ENCODE measurements at places on chromosomes 16 and 17.

- DNase-seq, result no peak
Measured at GRCh38 chr17:67999291-67999911, 3.1 kb upstream of the C17orf58 start.

DNA sequence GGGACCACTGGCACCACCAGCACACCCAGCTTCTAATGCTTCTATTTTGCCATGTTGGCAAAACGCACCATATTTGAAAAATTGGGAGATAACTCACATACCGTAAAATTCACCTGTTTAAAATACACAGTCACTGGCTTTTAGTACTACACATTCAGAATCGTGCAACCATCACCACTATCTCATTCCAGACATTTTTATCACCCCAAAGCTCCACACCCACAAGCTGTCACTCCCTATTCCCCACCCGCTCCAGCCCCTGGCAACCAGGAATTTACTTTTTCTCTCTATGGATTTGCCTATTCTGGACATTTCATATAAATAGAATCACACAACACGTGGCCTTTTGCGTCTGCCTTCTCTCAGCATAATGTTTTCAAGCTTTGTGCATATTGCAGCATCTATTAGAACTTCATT, 25.0 kb downstream of the PPL start:
- no peak for DNase-seq

DNA sequence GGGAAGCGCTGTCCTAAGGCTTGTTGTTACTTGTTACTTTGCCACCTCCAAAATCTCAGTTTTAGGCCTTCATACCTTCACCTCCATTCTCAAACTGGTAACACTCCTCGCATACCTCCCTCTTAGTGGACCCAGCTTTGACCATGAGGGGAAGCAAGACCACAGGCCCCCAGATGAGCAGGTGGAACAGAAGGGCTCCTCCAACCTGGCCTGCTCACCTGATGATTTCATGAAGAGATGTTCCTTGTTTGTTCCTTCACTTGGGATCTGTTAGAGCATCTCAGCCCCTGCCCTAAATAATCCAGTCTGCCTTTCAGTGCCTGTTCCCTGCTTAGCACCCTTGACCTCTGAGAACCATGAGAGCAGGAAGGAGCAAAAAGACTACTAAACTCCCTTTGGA, 28.7 kb downstream of the DHX38 start:
- DNase-seq, result no peak

GRCh38 chr16:11296706-11297491, 15.8 kb upstream of the PRM1 start:
- no peak for DNase-seq

- DNase-seq, result no peak
Measured at GRCh38 chr16:17748044-17748719, 277.4 kb upstream of the XYLT1 start.

GRCh38 chr16:642189-643049, 791 bp downstream of the MCRIP2 start:
- peak; percentile 15 for DNase-seq

- DNase-seq, result peak; percentile 20
Measured at GRCh38 chr17:76735006-76735405, 2.1 kb downstream of the SRSF2 start.

DNA sequence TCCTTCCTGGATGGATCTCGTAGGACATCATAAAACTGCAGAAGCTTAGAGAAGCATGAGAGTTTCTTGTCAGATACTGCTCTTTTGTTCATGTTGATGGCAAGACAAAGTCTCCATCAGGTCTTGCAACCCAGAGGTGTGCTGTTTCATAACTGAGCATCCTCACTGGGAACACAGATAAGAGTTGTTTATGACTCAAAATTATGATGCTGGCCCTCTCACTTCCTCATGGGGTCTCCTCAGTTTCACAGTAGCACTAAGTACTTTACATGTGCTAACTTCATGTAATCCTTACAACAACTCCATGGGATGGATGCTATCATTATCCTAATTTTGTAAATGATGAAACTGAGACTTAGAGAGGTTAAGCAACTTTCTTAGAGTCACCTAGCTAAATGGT, 14.4 kb downstream of the SCPEP1 start:
- DNase-seq, result no peak

GRCh38 chr16:88010968-88011483, 59.8 kb downstream of the BANP start:
- no peak for DNase-seq

DNA sequence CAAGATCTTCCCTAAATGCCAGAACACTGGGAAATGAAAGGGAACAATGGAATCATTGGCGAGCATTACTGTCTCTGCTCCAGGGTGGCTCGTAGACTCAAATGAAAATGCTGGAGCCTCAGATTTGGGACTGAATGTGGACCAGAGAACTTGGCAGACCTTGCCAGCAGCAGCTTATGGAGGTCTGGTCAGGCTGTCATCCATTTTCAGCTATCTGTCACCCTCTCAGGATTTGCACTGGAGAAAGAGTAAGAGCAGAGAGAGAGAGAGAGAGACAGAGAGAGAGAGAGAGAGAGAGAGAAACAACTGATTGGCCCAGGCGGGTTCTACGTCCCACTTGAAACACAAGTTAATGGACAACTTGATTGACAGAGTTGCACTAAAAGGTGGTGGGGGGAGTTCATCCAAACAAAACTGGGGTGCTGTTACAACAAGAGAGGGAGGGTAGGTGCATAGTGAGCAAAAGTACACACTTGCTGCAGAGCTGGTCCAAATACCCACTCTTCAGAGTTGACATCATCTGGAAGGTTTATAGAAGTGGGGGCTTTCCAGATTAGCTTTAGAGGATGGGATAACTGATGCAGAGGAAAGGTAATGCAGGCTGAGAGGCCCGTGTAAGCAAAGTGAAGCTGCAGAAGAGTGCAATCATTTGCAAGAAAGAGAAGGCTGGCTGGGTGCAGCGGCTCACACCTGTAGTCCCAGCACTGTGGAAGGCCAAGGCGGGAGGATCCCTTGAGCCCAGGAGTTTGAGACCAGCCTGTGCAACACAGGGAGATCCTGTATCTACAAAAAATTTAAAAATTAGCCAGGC, 16.5 kb upstream of the NSMCE1 start:
- DNase-seq, result no peak

DNA sequence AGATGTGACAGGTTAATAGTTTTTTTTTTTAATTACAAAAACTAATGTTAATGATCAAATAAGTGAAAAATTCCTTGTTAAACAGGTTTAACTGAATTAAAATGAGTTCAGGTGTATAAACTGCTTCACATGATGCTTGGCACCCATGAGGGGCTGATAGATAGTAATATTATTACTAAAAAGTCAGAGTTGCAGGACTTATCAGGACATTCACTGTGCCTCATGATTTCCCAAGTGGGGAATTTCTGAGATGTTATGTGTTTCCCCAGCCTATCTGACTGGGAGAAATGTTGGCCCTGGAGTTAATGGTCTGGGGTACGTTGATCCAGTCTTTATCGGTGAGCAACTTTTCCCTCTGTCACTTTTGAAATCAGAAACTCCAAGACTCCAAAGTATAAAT, 102.1 kb downstream of the PLCG2 start:
- DNase-seq, result no peak

DNA sequence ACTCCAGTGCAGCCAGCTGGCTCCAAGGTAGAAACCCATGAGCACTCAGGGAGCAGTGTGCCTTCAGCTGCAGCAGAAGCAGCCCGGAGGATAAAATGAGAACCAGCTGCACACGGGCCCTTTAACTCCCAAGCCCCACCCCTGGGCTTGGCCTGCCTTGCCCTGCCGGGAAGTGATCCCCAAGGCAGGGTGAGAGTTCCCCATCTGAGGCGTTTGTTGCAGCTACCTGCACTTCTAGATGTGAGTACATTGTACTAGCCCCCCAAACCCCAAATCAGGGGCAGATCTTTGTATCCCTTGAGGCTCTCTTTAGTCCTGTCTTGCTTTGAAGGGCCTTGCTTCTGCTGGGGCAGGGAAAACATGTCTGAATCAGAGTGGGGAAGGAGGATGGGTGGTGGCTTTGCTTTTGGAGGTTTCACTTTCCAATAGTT, at the start of gene MVP:
Gene MVP, plus strand, starts transcription at position 192 of the 431 bp plus-strand sequence. CDS start 10,088 bp downstream, outside the sequence.
- peak; percentile 72 for DNase-seq

- no peak for DNase-seq
Measured at GRCh38 chr17:2144701-2145100, 89.8 kb downstream of the HIC1 start.

GRCh38 chr16:69350536-69351133, 951 bp downstream of the TMED6 start:
- no peak for DNase-seq

GRCh38 chr17:46943501-46944393, 20.8 kb downstream of the GOSR2 start:
- peak; percentile 14 for DNase-seq

GRCh38 chr17:82238472-82239201, 9.8 kb downstream of the SLC16A3 start:
- DNase-seq, result peak; percentile 77

GRCh38 chr17:79699386-79700036, 31.2 kb upstream of the ENPP7 start:
- no peak for DNase-seq

DNA sequence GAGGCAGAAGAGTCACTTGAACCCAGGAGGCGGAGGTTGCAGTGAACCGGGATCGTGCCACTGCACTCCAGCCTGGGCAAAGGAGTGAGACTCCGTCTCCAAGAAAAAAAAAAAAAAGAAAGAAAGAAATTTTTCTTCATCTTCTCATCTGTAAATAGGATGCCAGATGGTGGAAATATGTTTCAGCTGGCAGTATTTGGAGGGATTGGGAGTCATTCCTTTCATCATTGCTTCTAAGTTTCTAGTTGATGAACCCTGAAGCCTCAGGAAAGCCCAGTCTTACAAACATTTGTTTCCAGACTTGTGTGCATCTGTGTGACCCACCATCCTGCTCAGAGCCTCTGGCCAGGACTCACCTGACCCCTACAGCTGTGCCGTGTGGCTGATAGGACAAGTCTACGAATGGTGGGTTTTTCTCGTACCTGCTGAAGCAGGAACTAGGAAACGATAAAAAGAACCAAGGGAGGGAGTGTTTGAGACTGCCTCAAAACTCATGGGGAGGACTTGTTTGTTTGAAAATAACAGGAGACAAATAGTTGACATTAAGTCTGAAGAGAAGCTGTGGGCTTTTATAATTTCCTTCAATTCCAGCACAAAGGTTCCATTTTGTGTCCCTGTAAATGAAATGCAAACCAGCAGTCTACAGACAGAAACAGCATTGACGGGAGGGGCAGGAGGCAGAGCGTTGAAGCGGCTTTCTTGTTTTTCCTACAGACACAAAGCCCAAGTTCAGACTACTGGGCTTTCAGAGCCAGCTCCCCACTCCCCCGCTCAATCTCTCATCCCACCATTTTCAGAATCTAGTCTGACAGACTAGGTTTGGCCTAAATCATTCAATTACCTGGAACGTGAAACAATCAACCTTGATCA, 24.9 kb downstream of the CDRT4 start:
- DNase-seq, result peak; percentile 49

- DNase-seq, result peak; percentile 80
Measured at GRCh38 chr16:48434653-48435317, 49.6 kb upstream of the SIAH1 start.

Measured in fibroblast of gingiva (primary cell).